ENCODE measurements at places on chromosomes 13 and 19. TPM values are rescaled to one million over a fixed set of nuclear protein-coding genes. Genes with fewer than 3 reads are reported as not detected.

Gene SIGLEC14
- total RNA-seq = not detected

DNA sequence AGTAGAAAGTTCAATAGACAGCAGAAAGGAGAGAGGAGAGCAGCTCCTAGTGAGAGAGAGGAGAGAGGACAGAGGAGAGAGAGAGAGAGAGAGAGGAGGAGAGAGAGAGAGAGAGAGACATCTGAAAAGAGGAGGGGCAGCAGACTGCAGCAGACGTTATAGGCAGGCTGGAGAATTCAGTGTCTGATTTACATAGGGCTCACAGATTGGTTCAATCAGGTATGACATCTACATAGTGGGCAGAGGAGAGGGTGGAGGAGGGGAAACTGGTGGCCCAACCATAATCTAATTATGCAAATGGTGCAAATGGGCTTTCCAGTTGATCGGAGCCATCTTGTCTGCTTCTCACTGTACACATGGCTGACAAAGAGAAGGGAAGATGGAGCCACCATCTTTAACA lies 221.3 kb upstream of the TRPC4 start:
- H3K4me3 ChIP-seq = no peak overlapping the region
- H3K36me3 ChIP-seq = no peaks in the 10 kb centered on the region
- H3K4me1 ChIP-seq = no peaks in the 10 kb centered on the region

DNA sequence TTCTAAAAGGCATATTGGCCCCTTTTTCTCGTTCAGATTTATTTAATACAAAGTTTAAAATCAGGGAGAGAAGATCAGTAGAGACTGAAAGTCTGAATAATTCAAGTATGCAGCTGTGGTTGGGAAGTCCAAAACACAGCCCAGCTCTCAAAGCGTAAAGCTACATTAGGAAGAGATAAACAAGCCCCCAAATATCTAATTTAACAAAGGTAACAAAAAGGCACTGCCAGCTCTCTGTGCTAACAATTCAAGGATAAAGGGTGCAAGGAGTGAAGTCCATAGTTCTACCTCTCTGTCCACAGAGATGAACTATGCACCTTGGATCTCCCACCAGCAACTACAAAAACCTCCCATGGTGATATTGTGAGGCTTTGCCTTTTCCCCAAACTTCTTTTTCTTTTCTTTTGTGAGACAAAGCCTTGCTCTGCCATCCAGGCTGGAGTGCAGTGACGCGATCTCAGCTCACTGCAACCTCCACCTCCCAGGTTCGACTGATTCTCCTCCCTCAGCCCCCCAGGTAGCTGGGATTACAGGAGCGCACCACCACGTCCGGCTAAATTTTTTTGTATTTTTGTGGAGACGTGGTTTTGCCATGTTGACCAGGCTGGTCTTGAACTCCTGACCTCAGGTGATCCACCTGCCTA lies 104.4 kb downstream of the LHFPL6 start:
- H3K27ac ChIP-seq = no peak overlapping the region
- H3K4me3 ChIP-seq = no peak overlapping the region
- peaks cover 3% of the 10 kb centered on the region for H3K27me3 ChIP-seq

GRCh38 chr19:50380751-50381151 lies 3.4 kb upstream of the POLD1 start:
- DNase-seq = no peak
- H3K4me1 ChIP-seq = peaks cover 35% of the 10 kb centered on the region
- peaks cover 46% of the 10 kb centered on the region for H3K36me3 ChIP-seq
- H3K4me3 ChIP-seq = no peak overlapping the region

GRCh38 chr13:84417416-84417815 lies 535.1 kb upstream of the SLITRK1 start:
- no peak overlapping the region for H3K27ac ChIP-seq
- no peaks in the 10 kb centered on the region for H3K27me3 ChIP-seq
- no peaks in the 10 kb centered on the region for H3K4me1 ChIP-seq

All from activated CD8-positive, alpha-beta T cell treated with anti-CD3 and anti-CD28 coated beads, Interleukin-2, amount 10 ng/mL, durations not matched to agents 7 days and 5 days (primary cell).